ENCODE measurements at places on chromosomes 4 and X.

GRCh38 chr4:143404555-143404954, 67.9 kb downstream of the GAB1 start:
- DNase-seq, result no peak

GRCh38 chr4:42954963-42955669, 62.6 kb downstream of the GRXCR1 start:
- no peak for DNase-seq

DNA sequence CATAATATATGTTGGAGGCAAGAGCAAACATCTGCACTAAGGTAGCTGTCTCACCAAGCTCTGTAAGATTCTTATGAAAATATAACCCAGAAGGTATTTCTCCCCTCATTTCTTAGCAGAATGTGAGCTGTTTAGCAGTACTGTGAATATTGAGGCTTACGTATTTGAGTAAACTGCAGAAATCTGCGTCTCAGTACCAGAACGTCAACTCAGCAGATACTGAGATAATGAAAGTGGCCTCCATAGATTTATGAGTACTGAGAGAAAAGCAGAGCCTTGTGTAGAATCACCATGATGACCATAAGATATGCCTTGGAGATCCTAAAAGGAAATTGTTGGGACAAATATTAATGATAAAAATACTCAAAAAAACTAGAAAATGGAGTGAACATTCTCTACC, 296.7 kb upstream of the TECRL start:
- DNase-seq, result no peak

GRCh38 chr4:8210010-8210409, 10.9 kb downstream of the SH3TC1 start:
- no peak for DNase-seq

- peak; percentile 62 for DNase-seq
Observed at GRCh38 chr4:54277691-54278090, 48.6 kb downstream of the PDGFRA start.

- DNase-seq, result no peak
Observed at GRCh38 chr4:17283832-17284231, 228.1 kb downstream of the QDPR start.

DNA sequence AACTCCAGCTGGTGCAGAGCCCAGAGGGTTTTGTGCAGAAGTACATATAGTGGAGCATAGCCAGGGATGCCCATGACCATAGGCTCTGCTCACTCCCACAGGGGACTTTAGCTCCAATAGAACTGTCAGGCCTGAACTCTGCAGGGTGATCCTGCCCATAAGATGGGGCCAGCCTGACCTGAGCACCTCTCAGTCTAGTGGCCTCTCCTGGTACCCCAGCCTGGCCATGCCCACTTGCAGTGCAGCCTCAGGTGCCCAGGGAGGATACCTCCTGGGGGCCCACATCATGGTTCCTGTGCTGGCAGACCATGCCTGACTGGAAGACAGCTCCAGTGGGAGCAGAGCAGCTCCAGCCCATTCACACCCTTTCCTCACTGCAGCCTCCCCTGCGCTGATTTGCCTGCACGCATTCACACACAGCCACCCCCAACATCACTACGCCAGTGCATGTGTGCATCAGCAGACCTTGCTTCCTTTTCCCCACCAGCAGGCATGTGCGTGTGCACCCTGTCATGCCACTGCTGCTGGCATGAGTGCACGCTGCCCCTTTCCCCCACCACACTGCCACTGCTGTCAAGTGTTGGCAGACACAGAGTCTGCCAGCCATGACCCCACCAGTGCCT, 53.0 kb upstream of the MMAA start:
- no peak for DNase-seq

GRCh38 chr4:74884266-74884665, 48.6 kb upstream of the PARM1 start:
- no peak for DNase-seq

DNA sequence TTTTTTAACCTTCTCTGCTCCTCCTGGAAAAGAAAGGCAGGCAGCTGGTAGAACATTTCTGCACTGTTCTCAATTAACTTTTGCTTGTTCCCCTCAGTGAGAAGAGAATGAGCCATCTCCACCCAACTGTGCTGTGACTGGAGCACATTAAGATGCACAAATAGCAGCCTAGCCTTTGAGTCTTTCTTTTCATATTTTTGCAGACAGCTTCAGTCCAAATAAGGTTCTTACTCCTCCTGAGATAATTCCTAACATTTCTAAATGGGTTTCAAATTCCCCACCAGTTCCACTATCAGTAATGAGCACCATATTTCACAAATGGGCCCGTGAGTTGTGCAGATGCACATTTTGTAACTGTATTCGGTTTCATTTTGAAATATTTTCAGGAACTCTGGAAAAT, 118.6 kb downstream of the SPCS3 start:
- DNase-seq, result no peak

DNA sequence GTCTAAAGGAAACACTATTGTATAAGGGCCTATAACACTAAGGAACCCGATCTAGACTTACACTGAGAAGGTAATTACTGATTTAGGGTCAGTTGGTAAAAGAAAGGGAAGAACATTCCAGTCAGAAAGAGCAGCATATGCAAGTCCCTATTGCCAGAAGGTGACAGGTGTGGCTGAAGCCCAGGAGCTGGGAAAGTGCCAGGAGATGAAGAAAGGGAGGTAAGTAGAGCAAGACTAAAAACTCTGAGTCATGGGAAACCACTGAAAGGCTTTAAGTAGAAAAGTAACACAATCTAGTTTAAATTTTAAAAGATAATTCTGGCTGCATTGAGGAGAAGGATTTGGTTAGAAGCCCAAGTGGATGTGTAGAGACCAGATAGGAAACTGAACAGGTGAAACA, 77.7 kb upstream of the INTU start:
- no peak for DNase-seq

GRCh38 chrX:123803331-123803983, 56.4 kb upstream of the XIAP start:
- peak; percentile 74 for DNase-seq

DNA sequence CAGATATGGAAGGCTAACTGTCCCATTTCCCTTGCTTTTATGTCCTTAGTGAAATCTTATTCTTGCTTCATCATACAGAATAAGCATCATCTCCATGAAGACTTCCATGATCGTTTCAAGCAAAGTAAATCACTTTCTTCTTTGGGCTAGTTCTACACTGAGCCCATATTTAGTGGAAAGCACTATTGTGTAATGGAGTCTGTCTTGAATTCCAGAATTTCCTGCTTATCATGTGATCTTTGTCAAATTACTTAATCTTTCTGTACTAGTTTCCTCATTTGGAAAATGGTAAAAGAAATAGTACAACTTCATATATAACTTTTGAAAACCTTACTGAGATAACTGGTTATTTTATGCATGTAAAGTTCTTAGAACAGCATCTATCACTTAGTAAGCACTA, 7.6 kb downstream of the ANAPC10 start:
- no peak for DNase-seq

GRCh38 chr4:113625902-113626301, 135.6 kb downstream of the CAMK2D start:
- no peak for DNase-seq

DNA sequence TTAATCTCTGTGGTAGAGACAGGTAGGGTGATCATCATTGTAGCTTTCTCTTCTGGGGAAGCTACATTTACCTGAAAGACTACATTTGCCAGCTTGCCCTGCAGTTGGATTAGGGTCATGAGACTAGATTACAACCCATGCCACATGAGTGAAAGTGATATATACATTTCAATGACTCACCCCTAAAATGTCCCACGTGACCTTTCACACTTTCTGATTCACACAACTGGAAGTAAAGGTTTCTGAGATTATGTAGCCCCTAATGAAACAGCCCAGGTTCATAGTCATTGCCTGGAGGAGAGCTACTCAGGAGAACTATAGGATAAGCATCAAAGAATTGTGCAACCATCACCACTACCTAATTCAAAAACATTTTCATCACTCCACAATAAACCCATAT, 17.8 kb downstream of the PDCL2 start:
- no peak for DNase-seq

DNA sequence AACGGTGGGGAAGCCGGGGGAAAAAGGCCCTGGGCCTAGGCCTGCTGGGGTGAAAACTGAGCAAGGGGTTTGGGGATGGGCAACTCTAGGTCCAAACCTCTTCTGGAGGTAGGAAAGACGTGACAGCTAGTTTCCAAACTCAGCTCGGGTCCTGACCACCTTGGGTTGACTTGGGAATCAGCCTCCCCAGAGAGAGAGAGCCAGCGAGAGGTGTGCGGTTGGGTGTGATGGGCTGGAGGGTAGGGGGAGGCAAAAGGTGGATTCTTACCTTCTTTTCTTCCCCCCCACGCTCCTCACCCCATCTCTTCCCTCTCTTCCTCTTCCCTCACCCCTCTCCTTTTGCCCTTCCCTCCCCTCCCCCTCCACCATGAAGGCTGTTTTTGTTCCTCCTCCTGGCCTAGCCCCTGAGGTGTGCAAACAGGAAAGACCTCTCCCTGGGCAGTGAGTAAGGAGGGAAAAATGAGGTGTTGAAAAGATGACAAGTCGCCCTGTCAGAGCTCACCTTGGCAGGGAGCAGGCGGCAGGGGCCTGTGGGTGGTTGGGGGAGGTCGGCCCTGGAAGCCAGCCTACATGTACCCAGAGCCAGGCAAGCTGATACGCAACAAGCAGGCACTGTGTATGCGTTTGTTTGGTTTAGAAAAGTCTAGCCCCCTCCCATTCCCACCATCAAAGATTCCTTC, 14.8 kb downstream of the PJA1 start:
- no peak for DNase-seq

DNA sequence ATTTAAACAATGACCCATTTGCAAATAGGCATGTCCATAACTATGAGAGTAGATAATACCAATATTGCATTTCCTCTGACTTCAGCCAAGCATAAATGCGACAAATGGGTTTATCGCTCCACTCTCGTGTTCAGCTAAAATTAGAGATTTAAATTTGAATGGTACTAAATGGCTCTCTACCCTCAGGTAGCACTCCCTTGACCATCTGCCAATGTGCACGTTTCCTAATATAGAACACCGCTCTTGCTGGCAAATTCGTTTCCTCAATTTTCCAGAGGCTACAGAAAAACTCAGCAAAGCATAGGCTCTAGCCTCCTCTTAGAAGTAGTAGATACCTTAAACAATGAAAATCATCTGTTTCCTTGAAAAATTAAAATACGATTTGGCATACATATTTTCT, 251.6 kb downstream of the ADGRA3 start:
- no peak for DNase-seq

DNA sequence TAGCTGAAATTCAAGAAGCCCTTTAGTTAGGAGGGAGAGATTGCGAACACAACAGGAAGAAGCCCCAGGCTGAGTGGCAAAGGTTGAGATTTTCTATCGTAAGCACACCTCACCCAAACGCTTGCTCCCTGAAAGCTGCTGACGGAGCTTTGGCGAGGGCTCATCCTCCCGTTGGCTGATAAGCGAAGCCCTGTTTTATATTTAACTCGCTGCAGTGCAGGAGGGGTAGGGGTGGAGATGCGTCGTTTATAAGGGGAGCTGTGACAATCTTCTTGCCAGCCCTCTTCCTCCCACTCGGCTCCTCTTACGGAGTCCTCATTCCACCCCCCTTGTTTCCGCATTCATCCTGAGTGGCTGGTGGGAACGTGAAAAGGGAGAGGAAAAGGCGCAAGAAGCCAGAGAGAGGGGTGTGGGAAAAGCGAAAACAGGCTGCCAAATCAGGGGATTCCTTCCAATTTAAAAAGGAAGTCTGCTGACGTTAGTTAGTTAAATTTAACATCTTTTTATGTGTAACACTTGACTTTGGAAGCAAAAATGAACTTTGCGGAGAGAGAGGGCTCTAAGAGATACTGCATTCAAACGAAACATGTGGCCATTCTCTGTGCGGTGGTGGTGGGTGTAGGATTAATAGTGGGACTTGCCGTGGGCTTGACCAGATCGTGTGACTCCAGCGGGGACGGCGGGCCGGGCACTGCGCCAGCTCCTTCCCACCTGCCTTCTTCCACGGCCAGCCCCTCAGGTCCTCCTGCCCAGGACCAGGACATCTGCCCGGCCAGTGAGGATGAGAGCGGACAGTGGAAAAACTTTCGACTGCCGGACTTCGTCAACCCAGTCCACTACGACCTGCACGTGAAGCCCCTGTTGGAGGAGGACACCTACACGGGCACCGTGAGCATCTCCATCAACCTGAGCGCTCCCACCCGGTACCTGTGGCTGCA, at the start of gene ENPEP:
Gene ENPEP, plus strand, starts transcription at position 275 of the 938 bp plus-strand sequence. Its CDS starts 260 bp downstream, at position 535.
- DNase-seq, result no peak

GRCh38 chr4:74117024-74117534, 18.1 kb upstream of the CXCL2 start:
- no peak for DNase-seq

DNA sequence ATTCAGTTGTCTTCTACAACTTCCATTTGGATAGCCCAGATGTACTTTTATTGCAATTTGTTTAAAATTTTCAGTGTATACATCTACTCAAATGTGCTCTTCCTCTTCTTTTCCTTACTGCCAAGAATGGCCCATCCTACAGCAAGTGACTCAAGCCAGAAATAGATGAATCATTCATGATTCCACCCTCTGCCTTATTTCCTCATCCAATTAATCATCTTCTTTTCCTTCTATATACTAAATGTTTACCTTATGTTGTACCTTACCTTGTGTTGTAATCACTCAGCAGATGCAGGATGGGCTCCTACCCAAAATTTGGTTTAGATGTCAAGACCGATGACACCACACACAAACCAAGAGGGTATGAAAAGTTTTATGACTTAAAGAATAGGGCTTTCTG, 437.8 kb downstream of the GRXCR1 start:
- no peak for DNase-seq

DNA sequence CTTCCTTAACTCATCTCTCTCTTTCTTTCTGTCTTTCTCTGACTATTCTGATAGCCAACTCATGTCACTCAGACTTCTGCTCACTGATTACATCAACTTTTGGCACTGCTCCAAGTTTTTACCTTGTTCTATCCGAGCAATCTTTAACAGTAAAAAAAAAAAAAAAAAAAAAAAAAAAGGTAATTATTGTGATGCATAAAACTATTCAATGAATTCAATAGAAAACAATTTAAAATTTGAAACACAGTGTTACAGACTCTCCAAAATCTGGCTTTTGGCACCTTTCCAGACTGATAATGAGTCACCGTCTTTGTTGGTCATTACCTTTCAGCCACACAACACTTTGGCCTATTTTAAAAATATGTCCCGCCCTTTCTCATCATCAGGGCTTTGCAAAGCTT, 229.5 kb downstream of the GALNTL6 start:
- no peak for DNase-seq

- DNase-seq, result peak; percentile 36
Observed at GRCh38 chr4:87451537-87451936, 29.2 kb downstream of the NUDT9 start.

DNA sequence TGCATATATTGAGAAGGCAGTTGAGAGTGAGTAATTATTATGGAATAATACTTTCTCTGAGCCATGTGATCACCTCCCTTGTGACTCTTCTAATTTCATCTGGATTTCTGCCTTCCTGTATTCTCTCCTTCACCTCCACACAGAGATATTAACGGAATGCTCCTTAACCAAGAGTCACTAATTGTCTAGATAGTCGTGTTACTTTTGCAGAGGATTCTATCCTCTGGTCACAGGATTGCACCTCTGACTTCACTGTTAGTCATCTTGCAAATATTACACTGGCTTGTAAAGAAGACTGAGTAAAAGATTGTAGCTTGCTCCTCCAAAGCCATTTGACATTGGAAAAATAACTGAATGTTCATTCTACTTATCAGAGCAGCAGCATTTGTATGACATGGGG, 160.9 kb downstream of the SH2D1A start:
- DNase-seq, result no peak
